ENCODE measurements at places on chromosomes 6 and 20.

GRCh38 chr20:15699431-15700146, 873.7 kb downstream of the KIF16B start:
- no peak for DNase-seq

DNA sequence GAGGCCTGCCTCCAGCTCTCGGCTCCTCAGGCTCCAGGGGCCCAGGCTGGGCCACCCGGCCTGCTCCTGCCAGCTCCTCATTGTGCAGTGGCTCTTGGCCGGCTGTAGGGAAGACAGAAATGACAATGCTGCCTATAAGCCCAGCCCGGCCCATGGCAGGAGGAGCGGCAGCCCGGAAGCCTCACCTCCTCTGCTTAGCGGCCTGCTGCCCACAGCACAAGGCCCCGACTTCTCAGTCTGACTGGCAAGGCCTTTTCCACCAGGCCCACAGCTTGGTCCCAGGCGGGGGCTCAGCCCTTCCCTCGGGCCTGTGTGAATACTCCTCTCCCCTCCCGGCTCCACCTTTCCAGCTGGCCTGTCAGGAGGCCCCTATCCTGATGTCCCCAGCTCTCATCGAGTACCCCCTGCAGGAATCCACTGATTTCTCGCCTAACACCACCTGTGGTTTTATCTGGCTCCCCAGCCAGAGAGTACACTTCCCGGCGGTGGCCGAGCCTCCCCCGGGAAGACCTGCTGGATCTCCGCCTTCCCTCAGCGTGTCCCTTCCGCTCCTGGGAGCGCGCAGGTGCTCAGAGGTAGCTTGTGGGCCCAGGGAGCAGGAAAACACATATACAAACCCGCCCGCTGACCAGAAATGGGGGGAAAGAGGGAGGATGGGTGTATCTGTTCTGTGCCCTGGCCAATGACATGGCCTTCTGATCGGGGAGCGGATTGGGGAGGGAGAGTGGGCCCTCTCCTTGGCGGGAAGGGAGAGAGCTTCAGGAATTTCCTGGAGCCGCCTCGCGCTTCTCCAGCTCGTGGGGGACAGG, 963 bp downstream of the DDRGK1 start:
- no peak for DNase-seq

- no peak for DNase-seq
Observed at GRCh38 chr20:58017231-58017969, 211.1 kb downstream of the ANKRD60 start.

GRCh38 chr6:117200067-117200466, 65.3 kb upstream of the VGLL2 start:
- no peak for DNase-seq

- no peak for DNase-seq
Observed at GRCh38 chr20:20993372-20993771, 112.8 kb downstream of the LINC00237 start.

- DNase-seq, result no peak
Observed at GRCh38 chr6:151576633-151577032, 82.8 kb downstream of the CCDC170 start.
